ENCODE measurements at places on chromosomes 11 and 22.

DNA sequence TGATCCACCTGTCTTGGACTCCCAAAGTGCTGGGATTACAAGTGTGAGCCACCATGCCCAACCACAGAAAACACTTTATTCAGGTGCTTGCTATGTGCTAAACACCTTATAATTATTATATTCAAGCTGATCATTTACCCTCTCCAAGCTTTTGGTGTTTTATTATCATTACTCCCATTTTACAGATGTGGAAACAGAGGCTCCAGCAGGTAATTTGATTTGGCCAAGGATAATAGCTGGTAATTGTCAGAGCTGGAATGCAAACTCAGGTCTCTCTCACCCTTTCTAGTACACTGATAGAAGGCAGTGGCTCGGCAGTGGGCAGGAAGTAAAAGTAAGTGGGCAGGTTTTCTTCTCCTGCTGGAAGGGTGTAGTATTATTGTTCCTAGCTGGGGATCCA is 3.8 kb upstream of the TPST2 start:
- no peak for DNase-seq

DNA sequence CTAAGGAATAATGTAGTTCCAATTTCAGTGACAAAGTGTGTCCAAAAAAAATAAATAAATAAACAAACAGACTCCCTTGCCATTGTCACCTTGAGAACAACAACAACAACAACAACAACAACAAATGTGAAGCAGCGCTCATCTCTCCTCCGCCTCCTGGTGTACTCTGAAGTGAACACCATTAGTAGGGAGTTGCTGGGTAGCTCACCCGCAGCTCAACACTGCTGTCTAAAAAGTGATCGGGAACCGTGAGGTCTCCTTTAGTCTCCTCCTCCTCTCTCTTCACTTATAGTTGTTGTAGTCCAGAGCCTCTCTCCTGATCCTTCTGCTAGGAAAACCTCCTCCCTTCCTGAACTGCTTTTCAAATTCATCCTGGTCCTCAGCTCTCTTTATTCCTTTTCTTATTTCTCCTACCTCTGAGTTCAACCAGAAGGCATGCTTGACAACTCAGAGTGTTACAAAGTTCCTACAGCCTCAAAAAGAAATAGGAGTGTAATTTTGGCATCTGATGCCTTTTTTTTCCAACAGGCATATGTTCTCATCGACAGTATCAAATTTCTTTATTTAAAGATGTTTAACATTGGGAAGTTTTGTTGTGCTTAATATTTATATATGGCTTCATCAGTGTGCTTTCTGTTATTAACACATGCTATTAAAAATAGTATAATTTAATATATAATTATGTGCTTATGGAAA is 215.1 kb downstream of the PGR start:
- DNase-seq = no peak

GRCh38 chr11:3164138-3164551 is 965 bp downstream of the OSBPL5 start:
- no peak for DNase-seq

DNA sequence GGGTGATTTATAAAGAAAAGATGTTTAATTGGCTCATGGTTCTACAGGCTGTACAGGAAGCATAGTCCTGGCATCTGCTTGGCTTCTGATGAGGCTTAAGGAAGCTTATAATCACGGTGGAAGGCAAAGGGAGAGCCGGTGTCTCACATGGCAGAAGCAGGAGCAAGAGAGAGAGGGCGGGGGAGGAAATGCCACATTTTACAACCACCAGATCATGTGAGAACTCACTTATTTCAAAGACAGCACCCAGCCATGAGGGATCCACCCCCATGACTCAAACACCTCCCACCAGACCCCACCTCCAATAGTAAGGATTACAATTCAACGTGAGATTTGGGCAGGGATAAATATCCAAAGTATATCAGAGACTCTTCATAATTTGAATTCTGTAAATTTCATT is 200.7 kb downstream of the MSANTD4 start:
- no peak for DNase-seq

- DNase-seq = peak; percentile 96
Measured at GRCh38 chr22:32842486-32842885, 41.0 kb downstream of the TIMP3 start.

GRCh38 chr11:66477263-66478201 is 2.7 kb upstream of the DPP3 start:
- DNase-seq = no peak

DNA sequence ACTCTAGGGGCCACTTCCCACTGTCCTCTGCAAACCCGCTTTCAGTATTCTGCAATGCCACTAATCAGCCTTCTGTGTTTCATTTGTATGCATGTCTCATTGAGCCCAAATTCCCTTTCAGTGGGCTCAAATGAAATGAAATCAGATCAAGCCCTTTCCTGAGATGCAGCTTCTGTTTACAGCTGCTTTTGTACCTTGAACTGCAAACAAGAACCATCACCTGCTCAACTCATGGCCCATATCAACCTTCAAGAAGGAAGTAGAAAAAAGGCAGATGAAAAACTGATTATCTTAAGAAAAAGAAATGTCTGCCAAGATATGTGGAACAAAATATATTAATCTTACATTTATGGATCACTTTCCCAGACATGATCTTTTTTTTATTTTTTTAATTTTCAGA is 141.1 kb upstream of the ARHGAP42 start:
- no peak for DNase-seq

DNA sequence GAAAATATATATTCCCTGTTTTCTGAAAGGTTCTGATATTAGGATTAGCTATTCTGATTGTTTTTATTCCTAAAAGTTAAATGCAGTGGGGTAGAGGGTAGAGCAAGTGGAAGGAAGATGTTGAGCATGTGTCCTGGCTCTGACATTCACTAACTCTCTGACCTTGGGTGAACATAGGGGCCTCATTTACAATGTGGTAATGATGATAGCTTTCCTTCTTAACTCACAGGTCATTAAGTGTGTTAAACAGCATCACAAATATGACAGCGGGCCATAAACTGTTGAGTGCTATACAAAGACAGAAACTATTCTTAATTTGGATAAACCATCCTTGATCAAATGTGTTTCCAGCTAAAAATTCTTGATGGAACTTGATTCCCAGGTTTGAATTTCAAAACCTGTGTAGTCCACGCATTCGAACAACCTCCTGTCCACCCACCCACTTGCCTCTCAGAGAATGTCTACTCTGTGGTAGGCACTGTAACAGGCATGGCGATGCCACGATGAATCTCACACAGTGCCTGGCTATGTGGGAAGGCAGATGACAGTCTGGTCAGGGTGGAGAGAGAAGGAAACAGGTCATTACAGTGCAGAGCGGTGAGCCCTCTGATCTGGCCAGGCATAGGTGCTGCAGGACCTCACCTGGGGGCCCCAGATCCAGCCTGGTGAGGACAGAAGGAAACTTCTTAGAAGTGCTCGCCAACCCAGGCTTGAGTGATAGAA is 19.3 kb upstream of the PEX26 start:
- DNase-seq = no peak

DNA sequence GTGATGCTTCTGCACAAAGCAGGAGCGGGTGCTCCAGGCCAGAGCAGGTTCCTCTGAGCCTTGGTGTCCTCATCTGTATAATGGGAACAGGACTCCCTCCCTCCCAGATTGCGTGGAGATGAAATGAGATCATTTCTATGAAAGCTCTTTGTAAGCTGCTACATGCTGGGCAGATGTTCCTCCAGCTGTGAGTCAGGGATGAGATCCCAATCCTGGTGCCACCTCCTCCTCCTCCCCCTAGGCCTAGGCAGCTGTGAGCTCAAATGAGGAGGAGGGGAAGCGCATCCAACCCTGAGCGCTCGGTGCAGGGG is 7.0 kb upstream of the CABP2 start:
- no peak for DNase-seq

- no peak for DNase-seq
Measured at GRCh38 chr11:46463701-46464421, 72.3 kb upstream of the CHRM4 start.

DNA sequence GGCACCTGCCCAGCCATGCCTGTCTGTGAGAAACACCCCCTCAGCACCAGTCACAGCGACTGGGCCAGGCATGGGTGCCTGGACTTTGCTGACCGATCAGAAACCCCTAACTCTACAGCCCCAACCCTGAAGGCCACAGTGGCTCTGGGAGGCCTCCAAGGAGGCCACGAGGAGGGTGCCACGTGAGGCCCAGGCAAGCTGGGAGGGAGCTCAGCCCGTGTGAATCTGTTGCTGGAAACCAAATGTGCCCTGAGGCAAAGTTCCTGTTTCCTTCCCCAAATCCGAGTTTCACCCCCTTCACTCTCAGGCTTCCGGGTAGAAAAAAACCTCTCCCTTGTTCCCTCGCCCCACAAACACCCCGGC is 1.3 kb downstream of the UNC93B1 start:
- no peak for DNase-seq

DNA sequence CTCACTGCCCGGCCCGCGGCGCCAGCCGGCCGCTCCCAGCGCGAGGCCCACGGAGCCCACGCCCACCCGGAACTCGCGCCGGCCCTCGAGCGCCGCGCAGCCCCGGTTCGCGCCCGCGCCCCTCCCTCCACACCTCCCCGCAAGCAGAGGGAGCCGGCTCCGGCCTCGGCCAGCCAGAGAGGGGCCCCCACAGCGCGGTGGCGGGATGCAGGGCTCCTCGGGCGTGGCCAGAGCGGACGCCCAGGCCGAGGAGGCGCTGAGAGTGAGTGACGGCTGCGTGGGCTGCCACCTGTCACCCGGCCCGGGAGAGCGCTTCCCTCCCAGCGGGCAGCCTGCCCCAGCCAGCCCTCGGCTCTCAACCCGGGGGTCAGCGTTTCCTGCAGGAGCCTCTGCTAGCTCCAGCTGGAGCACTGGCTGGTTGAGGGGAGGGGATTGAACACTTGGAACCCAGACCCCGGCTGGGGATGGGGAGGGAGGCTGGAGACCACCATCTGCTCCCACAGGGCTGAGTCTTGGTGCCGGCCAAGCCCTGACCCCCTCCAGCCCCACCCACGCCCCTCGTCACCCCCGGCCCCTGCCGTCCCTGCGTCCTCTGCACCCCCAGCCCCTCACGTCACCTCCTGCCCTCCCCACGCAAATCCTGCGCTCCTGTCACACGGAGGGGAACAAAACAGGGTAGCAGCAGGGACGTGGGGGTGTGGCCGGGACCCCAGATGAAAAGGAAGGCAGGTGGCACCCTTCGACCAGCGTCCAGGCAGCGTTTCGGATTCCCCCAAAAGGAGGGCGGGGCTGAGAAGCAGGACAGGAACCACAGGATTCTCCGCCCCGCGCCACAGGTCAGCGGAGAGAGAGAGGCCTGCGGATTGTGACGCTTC is 157.0 kb downstream of the BRD1 start:
- DNase-seq = no peak

DNA sequence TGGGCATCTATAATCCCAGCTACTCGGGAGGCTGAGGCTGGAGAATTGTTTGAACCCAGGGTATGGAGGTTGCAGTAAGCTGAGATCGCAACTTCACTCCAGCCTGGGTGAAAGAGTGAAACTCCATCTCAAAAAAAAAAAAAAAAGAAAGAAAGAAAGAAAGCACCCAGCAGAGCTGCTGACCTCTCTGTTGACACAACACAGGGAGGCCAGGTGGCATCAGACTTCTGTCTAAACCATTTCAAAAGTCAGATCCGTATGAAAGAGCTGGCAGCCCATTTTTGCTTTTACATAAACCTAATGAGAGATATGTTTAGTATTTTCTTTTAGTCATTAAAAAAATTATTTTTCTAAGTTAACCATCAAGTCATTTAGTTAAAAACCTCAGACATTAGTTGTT is 64.4 kb upstream of the RRM1 start:
- DNase-seq = no peak

- DNase-seq = no peak
Measured at GRCh38 chr11:10305964-10306918, 1.4 kb downstream of the ADM start.

- peak; percentile 75 for DNase-seq
Measured at GRCh38 chr11:16402654-16403447, 46.5 kb upstream of the SOX6 start.

DNA sequence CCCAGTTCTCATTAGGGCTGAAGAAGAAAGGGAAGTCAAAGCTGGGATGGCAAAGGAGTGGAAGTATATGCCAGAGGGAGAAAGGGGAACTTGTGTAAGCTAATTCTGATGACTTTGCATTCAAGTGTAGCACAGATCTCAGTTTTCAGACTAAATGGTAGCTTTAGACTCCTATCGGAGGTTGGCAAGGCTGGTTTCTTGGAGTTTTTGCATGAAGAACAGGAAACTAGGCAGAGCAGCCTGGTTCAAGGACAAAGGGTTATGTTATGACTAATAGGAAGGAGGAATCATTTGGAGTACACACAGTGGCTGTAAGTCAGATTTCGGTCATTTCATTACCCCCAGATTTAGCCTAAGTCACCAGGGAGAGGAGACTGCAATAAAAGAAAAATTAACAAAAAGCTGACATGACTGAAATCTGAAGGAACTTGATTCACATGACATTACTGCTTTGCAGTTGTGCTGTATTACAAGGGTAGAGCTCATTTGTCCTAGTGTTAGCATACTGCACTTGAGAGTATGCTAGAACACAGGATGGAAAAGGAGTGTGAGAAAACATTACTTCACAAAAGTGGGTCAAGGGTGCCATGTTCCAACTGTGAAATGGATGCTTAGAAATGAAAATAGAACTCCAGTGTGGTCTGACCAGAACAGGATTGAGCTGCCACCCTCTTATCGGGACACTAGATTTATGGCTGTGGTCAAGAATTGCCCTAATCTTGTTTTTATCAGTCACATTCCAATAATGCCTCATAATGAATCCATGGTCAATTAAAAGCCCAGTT is 23.6 kb downstream of the ADM start:
- peak; percentile 76 for DNase-seq

DNA sequence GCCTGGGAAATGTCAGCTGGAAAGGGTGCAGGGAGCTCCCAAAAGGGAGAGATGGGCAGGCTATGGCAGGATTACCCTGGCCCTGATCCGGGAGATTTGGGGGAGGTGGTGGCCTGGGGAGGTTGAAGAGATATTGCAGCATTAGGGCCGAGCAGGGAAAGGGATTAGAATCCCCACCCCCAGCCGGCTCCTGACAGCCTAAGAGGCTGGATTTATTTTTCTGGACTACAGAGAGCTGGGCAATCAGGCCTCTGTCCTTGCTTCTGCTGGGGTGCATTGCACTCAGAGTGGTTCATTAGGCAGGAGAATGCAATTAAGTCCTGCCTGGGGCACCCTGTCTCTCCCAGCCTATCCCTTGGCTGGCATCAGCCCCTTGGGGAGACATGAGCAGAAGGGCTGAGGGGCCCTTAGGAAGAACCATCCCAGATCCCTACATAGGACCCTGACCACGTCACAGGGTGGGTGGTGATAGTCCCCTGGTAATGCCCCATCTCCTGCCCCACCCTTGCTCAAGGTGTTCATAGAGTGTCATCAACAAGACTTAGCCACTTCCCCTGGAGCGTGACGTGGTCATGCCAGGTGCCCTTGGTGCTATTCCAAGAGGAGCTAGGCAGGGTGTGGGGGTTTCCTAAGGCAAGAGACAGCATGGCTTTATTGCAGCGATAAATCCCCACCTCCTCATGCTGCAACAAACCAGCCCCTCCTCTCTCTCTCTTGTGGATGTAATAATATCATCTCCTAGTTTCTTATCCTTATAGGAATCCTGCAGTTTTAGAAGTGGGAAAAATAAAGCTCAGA is 38.4 kb upstream of the KLHL35 start:
- DNase-seq = no peak

DNA sequence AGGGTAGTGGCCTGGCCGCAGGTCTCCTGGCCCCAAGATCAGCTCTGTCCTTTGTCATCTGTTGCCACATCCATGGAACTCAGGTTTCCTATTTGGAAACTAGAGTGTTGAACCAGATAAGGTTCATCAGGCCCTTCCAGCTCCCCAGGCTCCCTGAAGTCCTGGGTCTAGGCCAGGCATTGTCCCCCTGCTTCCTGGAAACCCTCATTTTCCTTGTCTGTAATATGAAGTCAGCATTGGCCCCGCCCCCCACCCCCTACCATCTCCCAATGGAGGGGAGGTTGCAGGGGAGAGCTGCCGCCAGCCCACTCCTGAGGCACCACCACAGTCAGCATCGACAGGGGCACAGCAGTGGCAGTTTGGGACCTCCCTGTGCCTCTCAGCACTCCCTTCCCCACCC is 9.0 kb upstream of the MS4A10 start:
- DNase-seq = no peak
